ENCODE measurements at places on chromosomes 5 and 9.

DNA sequence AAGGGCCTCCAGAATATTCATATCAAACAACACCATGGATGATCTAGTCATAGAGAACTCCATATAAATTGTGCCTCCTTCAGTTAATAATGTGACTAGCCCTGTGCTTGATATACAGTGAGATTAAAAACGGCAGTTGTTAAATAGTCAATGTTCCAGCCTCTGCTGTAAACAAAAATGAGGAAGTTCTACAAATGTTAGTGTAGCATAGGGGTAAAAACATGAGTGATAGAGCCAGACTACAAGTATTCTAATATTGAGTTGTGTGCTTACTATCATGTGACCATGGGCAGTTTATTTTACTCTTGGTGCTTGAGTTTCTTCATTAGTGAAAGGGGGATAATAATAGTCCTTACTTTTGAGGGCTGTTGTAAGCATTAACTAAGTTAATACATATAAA is 43.3 kb upstream of the SLCO6A1 start:
- DNase-seq: no peak

DNA sequence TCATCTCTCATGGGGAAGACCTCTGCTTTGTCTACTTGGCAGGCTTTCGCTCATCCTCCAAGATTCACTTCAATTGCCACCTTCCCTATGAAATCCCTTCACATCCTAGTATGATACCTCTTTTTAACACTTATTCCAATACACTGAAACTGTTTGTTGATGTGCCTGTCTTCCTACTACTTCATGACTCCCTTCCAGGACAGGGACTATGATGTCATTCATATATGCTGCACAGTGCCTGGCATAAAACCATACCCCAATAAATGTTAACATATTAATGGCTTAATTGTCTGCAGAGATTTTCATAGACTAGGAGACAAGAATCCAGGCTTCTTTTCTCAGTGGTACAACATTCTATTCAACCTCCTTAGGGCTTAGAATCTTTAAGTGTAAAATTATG is 215.5 kb downstream of the ZNF608 start:
- no peak for DNase-seq

GRCh38 chr5:87588316-87588715 is 175.6 kb upstream of the CCNH start:
- DNase-seq: peak; percentile 69

DNA sequence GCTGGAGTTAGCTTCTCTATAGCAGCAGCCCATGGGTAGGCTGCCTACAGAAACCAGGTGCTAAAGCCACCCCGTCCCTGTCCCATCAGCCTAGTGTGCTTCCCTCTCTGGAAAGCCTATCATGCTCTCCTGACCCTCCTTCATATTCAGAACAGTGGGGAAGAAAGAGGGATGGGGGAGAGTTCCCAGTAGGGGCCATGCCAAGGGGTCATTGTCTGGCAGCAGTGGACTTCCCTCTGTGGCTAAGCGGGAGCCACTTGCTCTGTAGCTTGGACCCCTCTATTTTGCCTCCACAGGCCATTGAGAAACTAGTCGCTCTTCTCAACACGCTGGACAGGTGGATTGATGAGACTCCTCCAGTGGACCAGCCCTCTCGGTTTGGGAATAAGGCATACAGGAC is 17.5 kb downstream of the PTPA start:
- DNase-seq: no peak

All from Ammon's horn (tissue), 1 donor.